ENCODE measurements at places on chromosomes 11 and 22. TPM values are rescaled to one million over a fixed set of nuclear protein-coding genes. Genes with fewer than 3 reads are reported as not detected.

DNA sequence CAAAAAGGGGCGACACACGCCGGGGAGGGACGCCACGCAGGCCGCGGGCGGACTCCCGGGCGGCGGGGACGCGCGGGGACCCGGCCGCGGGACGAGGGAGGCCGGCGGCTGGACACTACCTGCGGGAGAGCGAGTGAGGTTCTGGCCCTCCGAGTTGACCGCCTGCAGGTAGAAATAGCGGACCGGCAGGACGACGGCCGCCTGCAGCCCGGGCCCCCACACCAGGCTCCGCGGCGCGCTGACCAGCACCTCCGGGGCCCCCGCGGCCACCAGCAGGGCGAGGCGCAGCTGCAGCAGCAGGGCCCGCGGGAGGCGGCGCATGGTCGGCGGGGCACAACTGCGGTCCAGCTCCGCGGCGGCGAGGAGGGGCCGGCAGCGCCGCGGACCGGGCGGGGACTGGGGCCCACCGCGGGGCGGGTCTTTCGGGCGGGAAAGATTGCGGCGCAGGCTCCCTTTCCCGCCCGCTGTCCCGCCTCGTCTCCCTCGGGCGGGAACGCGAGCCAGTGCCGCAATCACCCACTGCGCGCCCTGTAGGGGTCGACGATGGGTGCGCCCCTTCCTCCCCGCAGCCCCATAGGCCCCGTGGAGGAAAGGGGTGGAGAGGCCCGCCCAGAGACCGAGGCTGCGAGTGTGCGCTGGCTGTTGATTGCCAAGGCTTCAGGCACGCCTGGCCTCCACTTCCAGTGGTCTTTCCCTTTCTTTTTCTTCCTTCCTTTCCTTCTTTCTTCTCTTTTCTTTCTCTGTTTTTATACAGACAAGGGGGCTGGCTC, at the start of gene POGLUT3:
Gene POGLUT3 (minus strand): TSS at position 339 of the 770 bp plus-strand sequence. CDS start 18 bp downstream, at position 321.
- no peaks in the 10 kb centered on the region for H3K27me3 ChIP-seq
- peak within 1 kb of the TSS; percentile 73 for H3K4me3 ChIP-seq
- H3K27ac ChIP-seq = peak within 1 kb of the TSS; percentile 91
- no peak for DNase-seq
- H3K4me1 ChIP-seq = peaks cover 22% of the 10 kb centered on the region
- H3K36me3 ChIP-seq = no peaks in the 10 kb centered on the region

GRCh38 chr11:107565219-107565937, at the start of gene ALKBH8:
Gene ALKBH8, minus strand, starts transcription at chr11:107565735. Its CDS starts 4,842 bp downstream, at chr11:107560893.
- DNase-seq = no peak
- H3K36me3 ChIP-seq = no peaks in the 10 kb centered on the region
- peak within 1 kb of the TSS; percentile 92 for H3K27ac ChIP-seq
- H3K4me1 ChIP-seq = peaks cover 34% of the 10 kb centered on the region
- H3K4me3 ChIP-seq = peak within 1 kb of the TSS; percentile 75

DNA sequence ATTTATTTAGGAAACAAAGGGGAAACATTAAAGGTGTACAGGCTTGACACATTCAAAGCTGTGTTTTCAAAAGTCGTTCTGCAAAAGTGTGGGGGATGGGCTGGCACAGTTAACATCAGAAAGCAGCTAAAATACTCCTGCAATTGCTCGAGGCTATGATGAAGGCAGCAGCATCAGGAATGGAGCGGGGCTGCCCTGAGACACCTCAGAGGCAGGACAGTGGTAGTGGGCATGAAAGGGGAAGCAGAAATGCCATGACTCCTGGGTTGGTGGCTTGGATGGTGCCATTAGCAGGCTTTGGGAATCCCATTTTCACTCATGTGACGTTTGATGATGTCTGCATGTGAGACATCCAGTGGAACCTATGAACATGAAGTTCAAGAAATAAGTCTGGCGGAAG, 646 bp downstream of the NCAPD3 start:
- H3K4me1 ChIP-seq = peaks cover 24% of the 10 kb centered on the region
- H3K27ac ChIP-seq = peak overlapping the region; percentile 61
- H3K27me3 ChIP-seq = no peaks in the 10 kb centered on the region
- peaks cover 9% of the 10 kb centered on the region for H3K36me3 ChIP-seq

GRCh38 chr11:34633990-34634693, 13.2 kb downstream of the EHF start:
- H3K27ac ChIP-seq = peak overlapping the region; percentile 68
- H3K4me1 ChIP-seq = peaks cover 86% of the 10 kb centered on the region
- peak overlapping the region; percentile 24 for H3K4me3 ChIP-seq

DNA sequence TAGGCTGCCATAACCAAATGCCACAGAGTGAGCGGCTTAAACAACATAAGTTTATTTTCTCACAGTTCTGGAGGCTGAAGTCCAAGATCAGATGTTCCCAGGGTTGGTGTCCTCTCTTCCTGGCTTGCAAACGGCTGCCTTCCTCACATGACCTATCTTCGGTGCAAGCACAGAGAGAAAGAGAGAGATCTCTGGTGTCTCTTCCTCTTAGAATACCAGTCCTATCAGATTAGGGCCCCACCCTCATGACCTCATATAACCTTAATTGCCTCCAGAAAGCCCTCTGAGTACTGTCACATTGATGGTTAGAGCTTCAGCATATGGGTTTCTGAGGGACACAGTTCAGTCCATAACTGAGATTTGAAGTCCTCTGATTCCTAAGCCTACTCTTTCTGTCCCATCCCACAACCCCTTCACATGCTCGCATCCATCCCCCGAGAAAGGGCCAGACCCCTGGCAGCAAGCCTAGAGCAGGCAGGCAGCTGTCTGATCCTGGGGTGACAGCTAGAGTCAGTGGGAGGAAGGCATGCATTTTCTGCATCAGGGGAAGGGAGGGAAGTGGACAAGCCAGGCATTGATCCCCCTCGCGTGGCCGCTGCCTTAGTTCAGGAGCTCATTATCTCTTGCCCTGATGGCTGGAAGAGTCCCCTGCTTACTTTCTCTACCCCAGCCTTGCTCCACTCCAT, 114.1 kb downstream of the FAR1 start:
- no peak for DNase-seq
- no peak overlapping the region for H3K27ac ChIP-seq
- no peak overlapping the region for H3K4me3 ChIP-seq
- peaks cover 13% of the 10 kb centered on the region for H3K27me3 ChIP-seq
- H3K36me3 ChIP-seq = no peaks in the 10 kb centered on the region

- peak overlapping the region; percentile 81 for H3K27ac ChIP-seq
- H3K36me3 ChIP-seq = peaks cover 6% of the 10 kb centered on the region
- no peaks in the 10 kb centered on the region for H3K27me3 ChIP-seq
- H3K4me1 ChIP-seq = peaks cover 47% of the 10 kb centered on the region
Observed at GRCh38 chr22:23227380-23227779, 47.1 kb downstream of the BCR start.

DNA sequence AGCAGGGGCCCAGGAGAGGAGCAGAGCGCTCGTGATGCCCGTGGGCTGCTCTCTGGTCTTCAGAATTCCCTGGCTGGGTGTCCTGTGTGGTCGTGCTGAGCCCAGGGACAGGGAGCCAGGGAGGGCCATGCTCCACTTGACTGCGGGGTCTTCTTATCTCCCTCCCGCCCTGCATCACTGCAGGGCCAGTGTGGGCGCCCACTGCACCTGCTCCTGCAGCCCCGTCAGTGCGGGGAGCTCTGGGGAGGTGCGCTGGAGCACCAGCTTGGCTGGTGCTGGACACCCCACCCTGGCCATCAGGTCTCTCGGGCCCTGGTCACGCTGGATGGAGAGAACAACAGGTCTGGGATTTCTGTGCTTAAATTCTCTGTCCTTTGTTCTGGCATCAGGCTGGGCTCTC, 31.8 kb downstream of the B3GAT1 start:
- no peaks in the 10 kb centered on the region for H3K36me3 ChIP-seq
- H3K27ac ChIP-seq = no peak overlapping the region
- no peaks in the 10 kb centered on the region for H3K4me1 ChIP-seq

- no peak for DNase-seq
- peaks cover 7% of the 10 kb centered on the region for H3K4me1 ChIP-seq
- no peak overlapping the region for H3K27ac ChIP-seq
- H3K4me3 ChIP-seq = no peak overlapping the region
Observed at GRCh38 chr11:35017528-35018342, 101.3 kb downstream of the PDHX start.

- H3K27me3 ChIP-seq = no peaks in the 10 kb centered on the region
- no peak overlapping the region for H3K4me3 ChIP-seq
- H3K36me3 ChIP-seq = no peaks in the 10 kb centered on the region
- DNase-seq = no peak
- no peaks in the 10 kb centered on the region for H3K4me1 ChIP-seq
Observed at GRCh38 chr11:15875943-15876342, 480.4 kb downstream of the SOX6 start.

- H3K4me3 ChIP-seq = no peak overlapping the region
- H3K36me3 ChIP-seq = peaks cover 4% of the 10 kb centered on the region
- DNase-seq = no peak
Observed at GRCh38 chr11:47533690-47534151, 19.2 kb downstream of the CELF1 start.

GRCh38 chr11:9228091-9228490, 37.1 kb downstream of the DENND5A start:
- no peaks in the 10 kb centered on the region for H3K4me1 ChIP-seq
- H3K27me3 ChIP-seq = no peaks in the 10 kb centered on the region
- no peaks in the 10 kb centered on the region for H3K36me3 ChIP-seq
- no peak overlapping the region for H3K27ac ChIP-seq

- no peak overlapping the region for H3K4me3 ChIP-seq
- no peak overlapping the region for H3K27ac ChIP-seq
- H3K36me3 ChIP-seq = no peaks in the 10 kb centered on the region
- DNase-seq = no peak
- H3K27me3 ChIP-seq = peaks cover 9% of the 10 kb centered on the region
- no peaks in the 10 kb centered on the region for H3K4me1 ChIP-seq
Observed at GRCh38 chr11:76410851-76411357, 29.8 kb downstream of the GVQW3 start.

DNA sequence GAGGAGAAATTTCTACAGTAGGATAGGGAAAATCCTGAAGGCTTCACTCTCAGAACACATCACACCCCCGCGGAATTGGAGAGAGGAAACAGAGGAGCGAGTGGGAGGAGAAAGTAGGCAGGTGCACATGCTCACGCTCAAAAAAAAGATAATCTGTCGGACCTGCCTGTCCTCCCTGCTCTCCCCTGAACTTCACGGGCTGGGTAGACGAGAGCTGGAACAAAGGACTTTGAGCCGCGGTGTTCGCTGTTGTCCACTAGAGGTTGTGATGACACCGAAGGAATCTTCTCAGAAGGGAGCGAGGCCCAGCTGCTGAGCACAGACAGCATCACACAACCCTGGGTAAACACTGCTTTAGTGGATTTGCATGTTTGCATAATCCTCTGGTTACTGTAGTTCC, 5.0 kb downstream of the SEZ6L start:
- peaks cover 20% of the 10 kb centered on the region for H3K27me3 ChIP-seq
- H3K36me3 ChIP-seq = no peaks in the 10 kb centered on the region
- DNase-seq = no peak
- H3K4me3 ChIP-seq = no peak overlapping the region

GRCh38 chr22:42937164-42937843, 77.6 kb downstream of the PACSIN2 start:
- H3K27me3 ChIP-seq = no peaks in the 10 kb centered on the region
- H3K4me3 ChIP-seq = no peak overlapping the region
- no peak for DNase-seq
- H3K36me3 ChIP-seq = no peaks in the 10 kb centered on the region
- H3K4me1 ChIP-seq = peaks cover 65% of the 10 kb centered on the region

- H3K36me3 ChIP-seq = no peaks in the 10 kb centered on the region
- peak overlapping the region; percentile 8 for H3K4me3 ChIP-seq
- H3K27ac ChIP-seq = no peak overlapping the region
- peaks cover 34% of the 10 kb centered on the region for H3K27me3 ChIP-seq
- peaks cover 4% of the 10 kb centered on the region for H3K4me1 ChIP-seq
Observed at GRCh38 chr11:110712659-110713448, 617 bp upstream of the ARHGAP20 start.

DNA sequence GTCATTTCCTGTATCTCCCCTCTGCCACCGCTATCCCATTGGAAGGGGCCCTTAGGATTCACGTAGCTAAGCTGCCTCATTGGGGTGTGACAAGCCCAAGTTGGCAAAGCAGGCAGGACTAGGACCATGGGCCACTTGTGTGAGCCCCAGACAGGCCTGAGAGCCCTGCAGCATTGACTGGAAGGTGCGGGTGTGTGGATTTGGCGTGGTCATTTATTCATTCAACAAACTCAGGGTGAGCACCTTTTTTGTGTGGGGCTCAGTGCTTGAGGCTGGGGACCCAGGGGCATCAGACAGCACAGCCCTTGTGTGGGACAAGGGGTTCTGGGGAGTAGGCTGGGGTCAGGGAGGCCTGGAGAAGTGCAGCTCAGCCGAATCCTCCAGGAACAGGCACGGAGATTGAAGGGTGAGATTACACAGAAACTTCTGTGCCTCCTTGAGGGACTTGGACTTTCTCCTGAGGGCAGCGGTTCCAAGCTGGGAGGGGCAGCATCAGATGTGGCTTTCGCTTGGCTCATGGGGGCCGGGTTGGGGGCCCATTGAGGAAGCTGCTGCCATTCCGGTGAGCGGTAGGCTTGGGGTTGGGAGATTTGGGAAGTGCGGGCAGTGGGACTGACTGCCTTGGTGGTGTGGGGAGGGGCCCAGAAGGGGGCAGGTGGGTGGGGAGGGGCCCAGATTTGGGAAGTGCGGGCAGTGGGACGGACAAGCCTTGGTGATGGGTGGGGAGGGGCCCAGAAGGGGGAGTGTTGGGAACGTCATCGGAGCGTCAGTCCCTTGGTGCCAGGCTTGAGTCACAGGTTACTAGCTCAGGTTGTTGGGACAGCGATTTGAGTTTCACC, 11.9 kb downstream of the MGAT3 start:
- no peak overlapping the region for H3K4me3 ChIP-seq
- no peaks in the 10 kb centered on the region for H3K36me3 ChIP-seq
- H3K27ac ChIP-seq = no peak overlapping the region

GRCh38 chr11:66612458-66612857, 4.0 kb upstream of the RBM14 start:
- peaks cover 1% of the 10 kb centered on the region for H3K4me1 ChIP-seq
- no peaks in the 10 kb centered on the region for H3K27me3 ChIP-seq
- DNase-seq = no peak
- H3K36me3 ChIP-seq = no peaks in the 10 kb centered on the region
- H3K4me3 ChIP-seq = no peak overlapping the region
- no peak overlapping the region for H3K27ac ChIP-seq

GRCh38 chr11:3221408-3222002, 2.9 kb upstream of the MRGPRG start:
- no peak overlapping the region for H3K4me3 ChIP-seq
- H3K27me3 ChIP-seq = peaks cover 52% of the 10 kb centered on the region
- H3K27ac ChIP-seq = no peak overlapping the region
- H3K36me3 ChIP-seq = no peaks in the 10 kb centered on the region
- no peak for DNase-seq

- peaks cover under 1% of the 10 kb centered on the region for H3K27me3 ChIP-seq
- DNase-seq = no peak
- no peaks in the 10 kb centered on the region for H3K36me3 ChIP-seq
Observed at GRCh38 chr22:23579870-23580575, at the start of gene IGLL1. Gene IGLL1, minus strand, starts transcription at chr22:23580290. Its CDS starts 100 bp downstream, at chr22:23580190.

DNA sequence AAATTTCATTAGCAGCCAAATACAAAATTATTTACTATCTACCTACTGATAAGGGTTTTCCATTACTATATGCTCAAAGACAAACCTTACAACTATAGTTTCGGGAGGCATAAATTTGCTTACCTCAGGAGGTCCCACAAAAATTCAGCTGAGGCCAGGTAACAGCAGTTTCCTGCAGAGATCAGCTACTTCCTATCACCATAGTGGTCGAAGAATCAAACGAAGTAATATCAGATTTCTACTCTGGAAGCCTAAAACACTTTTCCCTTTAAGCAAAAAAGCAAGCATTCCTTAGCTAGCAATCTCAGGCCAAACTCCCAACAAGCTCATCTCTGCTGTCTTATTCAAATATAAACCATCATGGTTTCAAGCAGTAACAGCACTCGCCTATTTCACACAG, 3.1 kb downstream of the NAP1L4 start:
- H3K36me3 ChIP-seq = peaks cover 10% of the 10 kb centered on the region

RIMBP3C gene
- not detected for polyA plus RNA-seq

DGKZ gene
- polyA plus RNA-seq = 39.1 TPM

MS4A2 gene
- not detected for polyA plus RNA-seq

FGF19 gene
- 0.08 TPM for polyA plus RNA-seq

ZNHIT2 gene
- polyA plus RNA-seq = 6.6 TPM

OR52A1 gene
- polyA plus RNA-seq = not detected
